Activated CD4-positive, CD25-positive, alpha-beta regulatory T cell (primary cell): ENCODE measurements at places on chromosomes 7 and 10.

DNA sequence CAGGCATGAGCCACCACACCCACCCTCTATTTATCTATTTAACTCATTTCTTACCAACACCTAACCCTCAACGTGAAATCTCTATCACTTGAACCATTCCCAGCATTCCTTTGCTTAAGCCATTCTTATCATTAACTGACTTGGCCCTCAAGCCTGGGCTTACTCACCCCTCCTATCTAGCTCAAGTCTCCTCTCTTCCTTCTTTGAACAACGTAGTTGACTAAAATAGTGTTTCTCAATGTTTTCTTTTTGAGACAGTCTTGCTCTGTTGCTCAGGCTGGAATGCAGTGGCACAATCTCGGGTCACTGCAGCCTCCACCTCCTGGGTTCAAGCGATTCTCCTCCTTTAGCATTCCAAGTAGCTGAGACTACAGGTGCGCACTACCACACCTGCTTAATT, 7.0 kb downstream of the ANXA7 start:
- no peak for DNase-seq

DNA sequence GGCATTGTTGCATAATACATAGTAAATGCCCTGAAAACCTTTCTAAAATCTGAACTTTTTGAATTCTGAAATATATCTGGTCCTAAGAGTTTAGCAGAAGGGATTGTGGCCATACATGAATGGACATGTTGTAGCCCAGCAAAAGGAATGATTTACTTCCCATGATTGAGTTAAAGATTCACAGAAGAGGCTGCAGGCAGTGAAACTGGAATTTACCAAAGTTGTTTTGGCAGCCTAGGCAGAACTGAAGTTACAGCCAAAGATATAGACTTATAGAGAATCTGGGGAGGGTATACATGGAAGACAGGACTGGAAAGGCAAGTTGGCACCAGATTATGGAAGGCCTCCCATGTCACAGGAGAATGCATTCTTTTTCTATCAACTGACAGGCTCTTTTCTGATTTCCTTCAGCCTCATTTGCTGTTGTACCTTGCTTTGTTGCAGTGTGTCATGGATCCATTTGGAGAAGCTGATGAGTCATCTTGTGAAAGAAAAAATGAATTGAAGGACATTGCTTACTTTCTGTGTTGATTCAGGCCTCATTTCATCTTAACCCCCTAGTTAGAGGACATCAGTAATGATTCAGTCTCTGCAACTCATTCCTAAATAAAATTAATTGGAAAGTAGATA, 356.2 kb upstream of the LRGUK start:
- no peak for DNase-seq

GRCh38 chr10:114691442-114691941, 33.4 kb upstream of the ABLIM1 start:
- DNase-seq: no peak

- DNase-seq: no peak
These were observed 76.5 kb downstream of the TNS3 start for GRCh38 chr7:47505312-47506007.

DNA sequence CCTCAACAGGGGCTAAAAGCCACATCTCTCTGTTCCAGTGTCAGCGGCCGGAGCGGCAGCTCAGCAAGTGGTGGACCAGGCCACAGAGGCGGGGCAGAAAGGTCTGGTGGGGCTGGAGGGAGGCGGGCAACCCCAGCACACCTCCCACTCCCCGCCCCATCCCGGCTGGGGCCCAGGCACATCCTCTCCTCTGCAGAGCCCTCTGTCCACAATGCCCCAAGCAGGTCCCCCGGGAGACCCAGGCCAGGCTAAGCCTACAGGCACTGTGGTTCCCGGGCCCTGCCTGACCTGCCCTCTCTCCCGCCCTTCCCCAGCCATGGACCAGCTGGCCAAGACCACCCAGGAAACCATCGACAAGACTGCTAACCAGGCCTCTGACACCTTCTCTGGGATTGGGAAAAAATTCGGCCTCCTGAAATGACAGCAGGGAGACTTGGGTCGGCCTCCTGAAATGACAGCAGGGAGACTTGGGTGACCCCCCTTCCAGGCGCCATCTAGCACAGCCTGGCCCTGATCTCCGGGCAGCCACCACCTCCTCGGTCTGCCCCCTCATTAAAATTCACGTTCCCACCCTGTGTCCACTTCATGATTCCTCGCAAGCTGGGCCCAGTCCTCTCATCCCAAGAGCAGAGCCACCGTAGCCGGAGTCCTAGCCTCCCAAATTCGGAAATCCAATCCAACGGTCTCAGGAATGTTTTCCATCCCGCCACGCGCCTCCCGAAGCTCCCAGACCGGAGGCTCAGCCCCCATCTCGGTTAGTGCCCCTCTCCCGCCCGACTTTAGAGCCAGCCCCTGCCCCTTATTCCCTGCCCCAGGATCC, 2.1 kb downstream of the ADIRF start:
- no peak for DNase-seq

DNA sequence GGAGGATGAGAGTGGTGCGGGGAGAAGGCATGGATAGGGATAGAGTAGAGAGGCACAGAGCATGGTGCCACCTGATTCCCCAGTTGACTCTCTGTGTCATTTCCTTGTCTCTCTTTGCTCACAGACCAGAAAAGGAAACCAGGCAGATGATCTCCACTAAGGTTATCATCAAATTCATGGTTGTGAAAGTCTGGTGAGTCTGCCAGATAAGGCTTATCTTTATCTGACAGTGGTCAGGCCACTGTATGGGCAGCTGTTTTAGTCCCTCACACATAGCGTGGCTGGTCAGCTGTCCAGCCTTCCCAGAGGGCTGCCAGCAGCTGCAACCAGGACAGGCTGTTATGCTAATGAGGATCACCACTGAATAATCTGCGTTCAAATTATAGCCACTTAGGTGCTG, 99.0 kb downstream of the ADRA2A start:
- DNase-seq: no peak

DNA sequence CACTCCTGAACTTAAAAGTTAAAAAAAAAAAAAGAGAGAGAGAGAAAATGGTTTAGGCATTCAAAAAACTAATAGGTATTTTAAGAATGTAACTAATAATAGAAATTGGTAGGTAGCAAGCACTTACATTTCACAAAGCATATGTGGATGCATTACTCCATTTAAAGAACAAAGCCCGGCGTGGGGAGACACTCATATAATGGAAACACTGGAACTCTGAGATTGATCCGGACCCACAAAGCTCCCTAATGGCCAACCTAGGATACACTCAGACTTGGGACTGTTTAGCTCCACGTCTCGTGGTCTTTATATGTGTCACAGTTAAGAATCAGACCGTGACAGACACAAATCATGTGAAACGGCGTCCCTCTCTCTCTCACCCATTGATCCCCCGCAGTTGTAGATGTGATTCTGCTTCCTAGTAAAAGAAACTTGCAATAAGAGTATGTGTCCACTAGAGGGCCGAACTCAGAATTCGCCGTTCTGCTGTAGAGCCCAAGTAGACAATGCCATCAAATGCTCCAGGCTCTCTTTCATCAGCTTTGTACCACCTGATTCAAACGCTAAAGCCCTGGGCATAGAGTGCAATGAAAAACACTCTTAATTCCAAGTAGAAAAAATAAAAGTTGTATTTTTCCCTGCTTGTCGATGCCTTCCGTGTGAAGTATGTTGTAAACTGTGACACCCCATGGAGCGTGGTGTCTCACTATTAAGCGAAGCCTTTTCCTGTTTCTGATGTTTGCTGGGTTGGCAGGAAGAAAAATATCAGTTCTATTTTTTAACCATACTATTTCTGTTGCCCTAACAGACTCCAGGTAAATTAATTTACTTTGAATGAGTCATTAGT, 429.0 kb upstream of the MTPN start:
- no peak for DNase-seq

DNA sequence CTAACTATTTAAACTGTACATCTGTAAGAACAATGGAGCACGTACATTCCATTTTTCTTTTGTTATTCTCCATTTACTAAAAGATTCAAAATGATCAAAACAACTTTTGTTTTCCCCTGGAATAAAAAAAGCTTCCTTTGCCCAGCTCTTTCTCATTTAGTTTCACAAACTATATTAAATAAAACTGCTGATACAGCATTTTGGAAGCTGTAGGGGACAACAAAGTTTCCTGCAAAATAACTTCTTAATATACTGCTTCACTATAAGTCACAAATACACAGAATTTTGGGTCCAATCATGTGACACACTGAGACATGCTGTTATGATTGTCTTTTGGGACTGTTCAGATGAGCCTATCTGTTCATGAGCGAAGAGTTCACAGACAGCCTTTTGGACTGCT, 222.4 kb downstream of the ADAM12 start:
- no peak for DNase-seq

DNA sequence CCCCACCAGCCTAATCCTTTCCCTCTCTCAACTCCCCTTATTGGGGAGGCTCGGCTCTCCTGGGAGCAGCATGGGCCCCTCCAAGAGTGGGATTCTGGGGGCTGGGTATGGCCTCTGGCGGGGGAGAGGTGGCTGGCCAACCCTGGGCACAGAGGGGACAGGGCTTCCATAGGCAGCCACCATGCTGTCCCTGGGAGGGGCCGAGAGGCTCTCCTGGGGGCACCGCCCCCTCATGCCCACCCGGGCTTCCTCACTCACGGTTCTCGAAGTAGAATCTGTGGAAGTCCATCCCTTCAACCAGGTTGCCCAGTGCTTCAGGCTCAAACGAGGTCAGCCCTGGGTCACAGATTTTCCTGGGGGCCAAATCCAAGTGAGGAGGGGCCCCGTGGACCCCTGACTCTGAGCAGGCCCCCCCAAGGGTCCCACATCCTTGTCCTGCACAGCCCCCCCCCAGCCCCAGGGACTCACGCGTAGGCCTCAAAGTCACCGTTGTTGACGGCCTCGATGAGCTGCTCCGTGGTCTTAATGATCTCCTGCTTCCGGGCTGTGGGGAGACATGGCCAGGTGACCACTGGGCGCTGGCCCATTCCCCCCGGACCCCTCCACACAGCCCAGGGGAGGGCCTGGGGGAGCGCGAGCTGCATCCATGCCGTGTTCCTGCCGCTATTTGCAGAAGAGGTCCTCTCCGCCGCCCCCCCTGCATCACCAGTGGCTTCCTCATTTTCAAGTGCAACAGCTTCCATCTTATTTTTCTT, 19.8 kb downstream of the YKT6 start:
- no peak for DNase-seq

DNA sequence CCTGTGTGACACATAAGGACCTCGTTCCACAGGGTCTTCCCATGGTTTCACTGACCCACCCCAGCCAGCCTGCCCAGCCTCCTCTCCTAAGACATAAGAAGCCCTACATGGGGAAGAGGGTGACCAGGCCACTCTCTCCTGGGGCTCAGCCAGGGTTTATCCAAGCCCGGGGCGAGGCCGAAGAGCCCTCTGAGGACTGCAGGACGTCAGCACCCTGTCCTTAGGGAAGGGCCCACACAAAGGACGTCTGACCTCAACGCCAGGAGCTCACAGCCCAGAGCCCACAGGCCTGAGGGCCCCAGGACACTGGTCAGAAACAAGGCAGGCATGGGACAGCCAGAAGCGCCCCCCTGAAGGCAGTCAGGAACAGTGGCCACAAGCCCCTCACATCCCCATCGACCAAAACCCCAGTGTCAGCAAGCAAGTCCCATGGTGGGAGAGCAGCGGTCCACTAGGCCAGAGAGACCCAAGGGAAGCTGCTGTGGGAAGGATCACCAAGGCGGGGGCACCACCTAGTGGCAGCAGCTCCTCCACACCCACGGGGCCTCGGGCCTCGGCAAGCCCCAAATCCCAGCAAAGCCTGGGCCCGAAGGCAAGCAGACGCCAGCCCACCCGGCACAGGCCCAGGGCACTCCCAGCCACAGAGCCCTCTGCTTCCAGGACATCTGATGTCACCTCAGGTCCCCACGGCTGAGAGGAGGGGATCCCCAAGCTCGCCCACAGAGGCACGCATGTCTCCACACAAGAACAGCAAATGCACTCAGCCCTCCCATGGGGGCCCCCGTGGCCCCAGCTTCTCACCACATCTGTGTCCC, 23.4 kb downstream of the MAD1L1 start:
- peak; percentile 33 for DNase-seq
